ENCODE measurements at places on chromosomes 3 and 15.

GRCh38 chr3:100537646-100538338, 45.4 kb downstream of the TMEM45A start:
- no peak for DNase-seq

DNA sequence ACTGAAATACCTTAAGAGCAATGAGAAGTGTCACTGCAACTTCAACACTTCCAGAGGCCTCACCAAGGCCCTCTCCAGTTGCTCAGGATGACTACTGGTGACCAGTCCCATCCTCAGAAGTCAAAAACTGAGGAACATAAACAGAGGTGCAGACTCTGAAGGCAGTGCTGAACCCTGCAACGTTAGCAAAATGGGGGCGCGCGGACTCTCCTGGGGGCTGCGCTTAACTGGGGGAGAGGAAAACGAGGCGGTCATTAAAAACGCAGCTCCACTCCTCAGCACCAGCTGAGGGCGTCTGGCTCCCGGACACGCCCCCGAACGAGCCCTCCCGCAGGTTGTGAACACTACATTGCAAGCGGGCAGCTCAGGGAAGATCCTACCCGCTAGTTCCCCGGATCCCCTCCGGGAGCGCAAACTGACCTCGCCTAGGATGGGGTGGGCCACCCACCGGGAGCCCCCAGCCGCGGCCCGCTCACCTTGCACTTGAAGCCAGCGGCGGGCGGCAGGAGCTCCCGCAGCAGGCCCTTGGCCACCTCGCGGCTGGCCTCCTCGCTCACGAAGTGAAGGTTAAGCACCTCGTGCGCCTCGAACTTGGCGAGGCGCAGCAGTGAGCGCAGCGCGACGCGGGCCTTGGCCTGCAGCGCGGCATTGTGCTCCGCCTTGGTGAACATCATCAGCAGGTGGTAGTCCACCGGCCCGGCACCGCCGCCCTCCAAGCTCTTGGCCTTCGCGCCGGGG, 711 bp downstream of the XXYLT1 start:
- peak; percentile 25 for DNase-seq

DNA sequence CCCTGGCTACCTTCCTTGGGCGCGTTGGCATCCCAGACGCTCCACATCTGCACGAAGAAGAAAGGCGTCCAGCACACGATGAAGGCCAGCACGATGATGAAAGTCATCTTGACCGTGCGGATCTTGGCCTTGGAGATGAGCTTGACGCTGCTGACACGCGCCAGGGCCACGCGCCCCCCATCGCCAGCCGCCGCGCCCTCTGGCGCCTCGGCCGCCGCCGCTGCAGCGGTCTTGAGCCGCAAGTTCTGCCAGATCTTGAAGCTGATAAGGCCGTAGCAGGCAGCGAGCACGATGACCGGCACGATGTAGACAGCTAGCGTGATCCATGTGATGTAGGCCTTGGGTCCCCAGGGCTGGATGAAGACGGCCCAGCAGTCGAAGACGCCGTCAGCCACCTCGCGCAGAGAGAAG, 2.2 kb downstream of the OXTR start:
- DNase-seq, result no peak

DNA sequence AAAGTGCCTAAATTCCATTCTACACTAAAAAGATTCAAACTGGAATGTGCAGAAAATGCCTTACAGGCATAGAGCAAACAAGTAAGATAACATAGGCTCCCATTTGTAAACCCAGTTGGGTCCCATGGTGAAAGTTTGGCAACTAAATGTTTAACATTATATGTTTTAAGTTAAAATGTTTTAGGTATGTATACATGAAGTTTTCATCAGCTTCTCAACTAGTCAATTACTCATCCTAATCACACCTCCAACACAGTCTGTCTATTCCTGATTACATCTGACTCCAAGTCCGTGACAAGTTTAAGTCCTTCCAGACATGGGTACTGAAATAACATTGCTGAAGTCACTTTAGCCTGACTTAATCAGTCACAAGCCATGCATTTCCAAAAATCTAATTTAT, 25.0 kb downstream of the MYLK start:
- DNase-seq, result peak; percentile 52

- DNase-seq, result peak; percentile 73
Observed at GRCh38 chr3:195101001-195101583, 169.9 kb downstream of the XXYLT1 start.

- DNase-seq, result no peak
Observed at GRCh38 chr3:21901484-21901883, 150.5 kb upstream of the ZNF385D start.

GRCh38 chr15:23596736-23597135, 31.3 kb downstream of the MKRN3 start:
- no peak for DNase-seq

GRCh38 chr15:36177590-36178302, 401.7 kb upstream of the CDIN1 start:
- DNase-seq, result peak; percentile 75

DNA sequence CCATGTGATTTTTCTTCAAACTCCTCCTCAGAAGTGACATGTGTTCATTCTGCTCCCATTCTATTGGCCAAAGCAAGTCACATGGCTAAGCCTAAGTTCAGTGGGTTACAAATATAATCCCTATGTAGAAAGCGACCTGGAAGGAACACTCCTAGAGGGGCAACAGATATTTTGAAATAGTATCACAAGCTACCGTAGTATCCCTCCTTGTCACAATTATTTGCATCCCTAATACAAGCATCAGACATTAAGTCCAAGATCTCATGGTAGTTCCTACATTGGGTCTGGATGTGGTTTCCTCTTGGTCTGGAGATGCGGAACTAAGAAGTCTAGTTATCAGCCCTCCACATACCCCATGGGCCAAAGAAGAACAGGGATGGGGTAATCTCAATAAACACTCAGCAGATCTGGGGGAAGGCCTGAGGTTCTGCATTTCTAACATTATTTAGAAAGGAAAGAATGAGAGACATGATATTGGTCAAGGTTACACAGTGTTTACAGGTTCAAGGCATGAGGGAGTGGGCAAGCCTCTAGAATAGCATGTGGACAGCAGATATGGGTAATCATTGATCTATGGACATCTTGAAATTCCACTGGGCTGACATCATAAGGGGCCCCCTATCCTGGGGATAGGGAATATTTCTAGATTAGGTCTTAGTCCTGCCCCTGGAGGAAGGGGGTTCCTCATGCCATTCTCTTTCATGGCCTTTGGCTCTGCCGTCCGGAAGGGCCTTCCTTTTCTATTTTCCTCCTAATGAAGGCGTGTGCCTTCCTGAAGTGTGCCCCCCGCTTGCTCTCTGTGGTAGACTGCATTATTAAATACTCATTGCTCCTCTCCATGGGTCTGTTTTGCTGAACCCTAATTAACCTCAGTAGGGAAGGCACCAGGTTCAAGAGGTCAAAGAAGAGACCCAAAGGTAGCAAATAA, 17.8 kb upstream of the ABHD2 start:
- no peak for DNase-seq

DNA sequence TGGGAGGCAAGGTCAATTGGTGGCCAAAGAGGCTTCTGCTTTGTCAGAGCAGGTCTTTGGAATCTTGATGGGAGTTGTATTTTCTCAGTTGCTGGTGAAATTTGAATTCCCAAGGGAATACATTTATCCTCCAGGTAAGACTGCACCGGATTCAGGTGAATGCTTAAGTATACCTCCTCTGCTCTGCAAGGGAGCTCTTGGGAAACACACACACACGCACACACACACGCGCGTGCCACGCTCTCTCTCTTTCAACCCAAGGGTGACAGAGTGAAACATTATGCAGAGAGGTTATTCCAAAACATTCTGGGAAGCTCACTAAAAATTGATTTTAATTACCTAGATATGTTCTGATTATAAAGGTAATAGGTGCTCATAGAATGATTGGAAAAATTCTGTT, 33.7 kb downstream of the ST6GAL1 start:
- DNase-seq, result no peak

DNA sequence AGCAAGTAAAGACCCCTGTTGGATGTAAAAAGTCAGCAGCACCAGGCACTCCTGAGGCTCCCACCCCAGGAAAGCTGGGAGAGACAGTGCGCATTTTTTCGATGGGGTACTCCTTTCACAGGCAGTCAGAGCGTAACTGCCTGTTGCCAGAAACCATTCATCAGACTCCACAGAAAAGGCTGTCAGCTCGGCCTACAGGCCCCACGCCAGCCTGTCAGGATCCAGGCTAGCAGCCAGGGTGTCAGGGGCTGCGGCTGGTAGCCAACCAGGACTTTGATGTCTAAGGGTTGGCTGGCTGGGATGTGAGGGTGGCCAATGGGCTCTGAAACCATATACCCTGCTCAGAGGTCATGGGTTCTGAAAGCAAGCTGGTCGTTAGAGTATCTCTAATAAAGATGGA, 164.5 kb downstream of the WNT5A start:
- DNase-seq, result peak; percentile 33

GRCh38 chr3:119279101-119279554, 15.1 kb upstream of the ARHGAP31 start:
- DNase-seq, result no peak

GRCh38 chr15:60385620-60386552, 11.9 kb downstream of the ANXA2 start:
- DNase-seq, result peak; percentile 32

DNA sequence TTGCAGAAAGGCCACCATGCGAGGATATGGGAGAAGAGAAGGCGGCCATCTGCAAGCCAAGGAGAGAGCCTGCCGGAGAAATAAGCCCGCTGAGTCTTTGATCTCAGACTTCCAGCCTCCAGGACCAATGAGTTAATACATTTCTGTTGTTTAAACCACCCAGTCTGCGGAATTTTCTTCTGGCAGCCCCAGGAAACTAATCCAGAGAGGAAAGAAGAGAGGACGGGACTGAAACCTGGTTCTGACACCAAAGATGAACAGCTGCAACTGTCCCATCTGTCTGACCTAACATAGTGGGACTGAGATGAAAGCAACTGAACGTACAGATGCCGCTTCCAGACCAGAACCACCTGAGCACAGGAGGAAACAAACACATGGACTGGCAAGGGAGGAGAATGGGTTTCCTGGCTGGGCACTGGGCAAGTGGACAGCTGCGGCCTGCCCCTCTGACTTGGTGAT, 32.3 kb downstream of the VGLL4 start:
- no peak for DNase-seq

DNA sequence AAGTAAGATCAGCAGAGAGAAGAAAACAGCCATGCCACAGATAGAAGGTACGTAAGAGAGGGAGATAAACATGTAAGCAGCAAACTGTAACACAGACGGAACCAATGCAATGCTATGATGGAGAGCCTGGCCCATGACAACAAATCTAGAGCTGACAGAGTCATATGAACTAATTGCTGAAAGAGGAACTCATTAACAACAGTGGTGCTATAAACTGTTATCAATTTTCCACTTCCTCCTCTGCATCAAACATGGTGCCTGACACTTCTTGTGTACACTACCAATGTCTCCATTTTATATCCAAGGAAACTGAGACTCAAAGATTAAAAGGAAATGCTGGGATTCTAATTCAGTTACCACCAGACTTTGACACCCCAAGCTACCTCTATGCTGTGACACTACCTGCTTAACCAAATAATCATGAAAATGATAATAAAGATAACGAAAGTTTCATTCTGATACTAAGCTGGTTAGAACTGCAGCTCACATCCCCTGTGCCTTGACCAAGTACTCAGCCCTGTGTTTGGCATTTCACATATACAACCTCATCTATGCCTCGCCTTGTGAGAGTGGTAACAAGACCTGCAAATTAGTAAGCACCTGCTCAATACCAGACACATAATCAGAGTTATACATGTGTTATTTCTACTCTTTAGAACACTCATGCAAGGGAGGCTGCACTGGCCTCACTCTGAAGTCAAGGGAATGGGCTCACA, 79.3 kb downstream of the ANO10 start:
- DNase-seq, result no peak

- DNase-seq, result peak; percentile 36
Observed at GRCh38 chr3:147775816-147776530, 366.8 kb downstream of the ZIC1 start.

DNA sequence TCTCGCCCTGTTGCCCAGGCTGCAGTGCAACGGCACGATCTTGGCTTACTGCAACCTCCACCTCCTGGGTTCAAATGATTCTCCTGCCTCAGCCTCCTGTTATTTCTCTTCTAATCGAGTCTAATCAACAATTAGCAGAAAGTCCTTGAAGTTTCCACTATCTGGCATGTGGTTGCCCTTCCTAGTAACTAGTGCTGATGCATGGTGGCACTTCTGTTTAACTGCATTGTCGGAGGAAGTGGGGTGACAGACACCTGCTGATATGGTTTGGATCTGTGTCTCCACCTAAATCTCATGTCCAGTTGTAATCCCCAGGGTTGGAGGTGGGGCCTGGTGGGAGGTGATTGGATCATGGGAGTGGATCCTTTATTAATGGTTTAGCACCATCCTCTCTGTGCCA, 9.2 kb downstream of the CRTAP start:
- DNase-seq, result no peak

GRCh38 chr15:48924528-48925393, 39.0 kb downstream of the SHC4 start:
- DNase-seq, result peak; percentile 32

- DNase-seq, result no peak
Observed at GRCh38 chr3:64638981-64639481, 48.8 kb downstream of the ADAMTS9 start.

DNA sequence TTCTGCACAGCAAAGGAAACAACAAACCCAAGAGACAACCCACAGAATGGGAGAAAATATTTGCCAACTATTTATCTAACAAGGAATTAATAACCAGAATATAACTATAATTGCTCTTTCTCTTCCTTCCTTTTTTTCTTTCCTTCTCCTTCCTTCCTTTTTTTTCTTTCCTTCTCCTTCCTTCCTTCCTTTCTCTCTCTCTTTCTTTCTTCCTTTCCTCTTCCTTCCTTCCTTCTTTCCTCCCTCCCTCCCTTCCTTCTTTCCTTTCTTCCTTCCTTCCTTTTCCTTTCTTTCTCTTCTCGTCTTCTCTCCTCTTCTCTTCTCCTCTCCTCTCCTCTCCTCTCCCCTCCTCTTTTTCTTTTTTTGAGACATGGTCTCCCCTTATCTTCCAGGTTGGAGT, 345.4 kb upstream of the ARRDC4 start:
- no peak for DNase-seq

- no peak for DNase-seq
Observed at GRCh38 chr3:23819599-23820360, 14.0 kb downstream of the UBE2E1 start.

DNA sequence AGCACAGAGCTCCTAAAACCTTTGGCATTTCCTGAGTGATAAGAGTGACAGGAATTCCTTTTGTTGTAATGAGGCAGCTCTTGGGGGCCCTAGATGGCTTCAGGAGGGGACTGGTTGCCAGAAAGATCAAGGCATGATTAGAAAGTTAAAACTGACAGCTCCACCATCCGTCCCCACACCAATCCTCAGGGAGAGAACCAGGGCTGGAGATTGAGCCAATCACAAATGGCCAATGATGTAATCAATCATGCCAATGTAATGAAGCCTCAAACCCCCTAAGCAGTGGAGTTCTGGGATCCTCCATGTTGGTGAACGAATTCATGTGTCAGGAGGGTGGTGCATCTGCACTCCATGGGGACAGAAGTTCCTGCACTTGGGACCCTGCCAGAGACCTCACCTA, 265.1 kb downstream of the OCA2 start:
- no peak for DNase-seq
